Activated CD4-positive, CD25-positive, alpha-beta regulatory T cell treated with anti-CD3 and anti-CD28 coated beads, Interleukin-2, amount 50 U/mL, for 24 hours (primary cell): ENCODE measurements at places on chromosomes 16 and 17.

- no peak for ATAC-seq
Observed at GRCh38 chr16:49638673-49639610, 217.0 kb downstream of the ZNF423 start.

DNA sequence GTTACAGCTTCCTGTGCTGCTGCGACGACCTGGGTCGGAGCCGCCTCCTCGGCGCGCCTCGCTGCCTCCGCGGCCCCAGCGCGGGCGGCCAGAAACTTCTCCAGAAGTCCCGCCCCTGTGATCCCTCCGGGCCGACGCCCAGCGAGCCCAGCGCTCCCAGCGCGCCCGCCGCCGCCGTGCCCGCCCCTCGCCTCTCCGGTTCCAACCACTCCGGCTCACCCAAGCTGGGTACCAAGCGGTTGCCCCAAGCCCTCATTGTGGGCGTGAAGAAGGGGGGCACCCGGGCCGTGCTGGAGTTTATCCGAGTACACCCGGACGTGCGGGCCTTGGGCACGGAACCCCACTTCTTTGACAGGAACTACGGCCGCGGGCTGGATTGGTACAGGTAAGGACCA is 746 bp downstream of the HS3ST2 start:
- ATAC-seq = no peak

DNA sequence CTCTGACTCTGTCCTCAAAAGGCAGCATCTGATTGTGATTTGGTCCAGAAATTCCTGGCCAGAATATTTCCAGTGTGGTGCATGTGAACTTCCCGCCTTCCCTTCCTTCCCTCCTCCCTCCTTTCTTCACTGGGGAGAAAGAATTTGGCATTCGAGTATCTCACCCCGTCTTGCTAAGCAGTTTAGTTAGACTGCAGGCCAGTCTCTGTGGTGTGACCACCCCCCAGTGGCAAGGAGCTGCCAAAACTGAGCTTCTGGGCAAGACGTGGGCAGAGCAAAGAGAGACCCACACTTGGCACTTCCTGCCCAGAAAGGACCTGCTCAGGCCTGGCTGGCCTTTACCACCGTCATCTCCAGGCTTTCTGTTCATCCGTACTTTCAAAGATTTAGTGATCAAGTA is 36.4 kb downstream of the SNX20 start:
- no peak for ATAC-seq

- no peak for ATAC-seq
Observed at GRCh38 chr17:39090400-39090799, 61.0 kb downstream of the PLXDC1 start.

GRCh38 chr17:76011951-76012350 is 11.3 kb downstream of the CDK3 start:
- ATAC-seq = no peak

DNA sequence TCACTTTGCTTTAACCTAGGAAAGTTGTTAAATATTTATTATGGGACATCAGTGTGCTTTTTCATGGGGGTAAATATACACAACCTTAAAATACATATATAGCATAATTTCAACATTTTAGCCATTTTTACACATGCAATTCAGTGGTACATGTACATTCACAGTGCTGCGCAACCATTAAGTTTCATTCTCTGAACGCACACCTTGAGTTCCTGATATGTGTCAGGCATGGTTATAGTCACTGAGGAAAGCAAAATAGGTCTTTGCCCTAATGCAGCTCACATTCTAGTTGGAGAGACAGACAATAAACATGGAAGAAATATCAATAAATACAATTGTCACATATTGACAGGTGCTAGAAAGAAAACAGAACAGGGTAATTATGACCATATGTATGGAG is 12.8 kb upstream of the CNEP1R1 start:
- no peak for ATAC-seq

DNA sequence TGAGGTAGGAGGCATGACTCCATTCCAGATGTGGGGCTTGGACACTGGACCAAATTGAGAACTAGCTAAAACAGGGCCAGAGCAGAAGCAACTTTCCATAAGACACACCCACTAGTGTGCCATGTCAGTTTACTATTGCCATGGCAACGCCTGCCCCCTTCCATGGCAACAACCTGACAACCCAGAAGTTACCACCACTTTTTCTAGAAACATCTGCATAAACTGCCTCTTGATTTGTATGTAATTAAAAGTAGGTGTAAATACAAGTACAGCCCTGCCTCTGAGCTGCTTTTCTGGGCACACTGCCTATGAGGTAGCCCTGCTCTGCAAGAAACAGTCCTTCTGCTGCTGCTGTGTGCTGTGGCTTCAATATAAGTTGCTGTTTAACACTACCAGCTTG is 19.5 kb upstream of the SCNN1B start:
- ATAC-seq = no peak

GRCh38 chr16:31869511-31870201 is 4.0 kb upstream of the ZNF267 start:
- peak; percentile 80 for ATAC-seq

DNA sequence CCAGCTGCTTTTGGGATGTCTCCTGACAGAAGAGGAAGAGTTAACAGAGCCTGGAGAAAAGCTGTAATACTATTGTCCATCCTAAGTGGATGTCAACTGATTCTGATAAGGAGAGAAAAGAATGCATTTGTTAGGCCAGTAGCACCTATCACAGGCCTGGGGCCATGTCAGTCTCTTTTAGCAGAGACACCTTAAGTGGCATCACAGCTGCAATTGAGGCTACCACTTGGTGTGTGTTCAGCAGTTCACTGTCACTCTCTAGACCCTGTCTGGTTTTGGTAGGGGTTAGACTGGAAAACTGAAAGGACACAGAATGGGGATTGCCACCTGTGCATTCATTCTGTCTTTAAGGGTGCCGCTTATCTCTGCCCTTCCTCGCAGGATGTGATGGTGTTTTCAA is 42.0 kb downstream of the PSMD12 start:
- no peak for ATAC-seq

- no peak for ATAC-seq
Observed at GRCh38 chr17:9684955-9685621, 39.8 kb downstream of the USP43 start.
